Effector memory CD8-positive, alpha-beta T cell (primary cell): ENCODE measurements at places on chromosomes 3 and 15.

DNA sequence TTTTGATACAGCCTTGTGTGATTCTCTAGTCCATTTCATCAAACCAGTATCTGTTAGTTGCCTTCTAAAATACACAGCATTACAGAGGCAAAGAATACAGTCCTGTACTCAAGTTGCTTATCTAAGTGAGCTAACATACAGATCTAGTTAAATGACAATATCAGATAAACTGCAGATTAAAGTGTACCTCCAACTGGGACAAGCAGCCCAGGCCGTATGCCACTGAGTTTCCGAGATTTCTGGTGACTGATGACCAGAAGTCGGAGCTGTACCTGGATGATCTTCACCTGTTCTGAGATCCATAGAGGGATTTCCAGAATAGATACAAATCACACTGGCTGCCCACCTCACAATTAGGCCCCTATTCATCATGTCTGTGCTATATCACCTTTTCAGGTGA is 6.3 kb upstream of the TRIM59 start:
- no peak overlapping the region for H3K4me3 ChIP-seq
- H3K4me1 ChIP-seq: no peaks in the 10 kb centered on the region
- DNase-seq: no peak
- no peak overlapping the region for H3K27ac ChIP-seq

DNA sequence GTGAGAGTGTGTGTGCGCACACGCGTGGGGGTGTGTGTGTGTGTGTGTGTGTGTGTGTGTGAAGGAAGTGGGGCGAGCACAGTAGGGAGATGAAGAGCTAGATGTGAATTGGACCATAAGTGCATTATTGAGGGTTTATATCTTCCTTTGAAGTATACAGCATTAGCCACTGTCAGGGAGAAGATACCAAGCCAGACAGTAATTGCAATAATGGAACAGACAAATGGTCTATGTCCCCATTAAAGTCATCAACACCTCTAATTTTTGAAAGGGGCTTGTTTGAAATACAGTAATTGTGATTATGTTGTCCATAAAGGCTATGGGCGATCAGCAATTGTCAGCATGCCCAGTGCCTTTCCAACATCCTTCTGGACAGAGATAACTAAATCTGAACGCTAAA is 429.2 kb upstream of the NR2F2 start:
- no peaks in the 10 kb centered on the region for H3K36me3 ChIP-seq
- H3K27me3 ChIP-seq: no peaks in the 10 kb centered on the region
- no peak for DNase-seq

DNA sequence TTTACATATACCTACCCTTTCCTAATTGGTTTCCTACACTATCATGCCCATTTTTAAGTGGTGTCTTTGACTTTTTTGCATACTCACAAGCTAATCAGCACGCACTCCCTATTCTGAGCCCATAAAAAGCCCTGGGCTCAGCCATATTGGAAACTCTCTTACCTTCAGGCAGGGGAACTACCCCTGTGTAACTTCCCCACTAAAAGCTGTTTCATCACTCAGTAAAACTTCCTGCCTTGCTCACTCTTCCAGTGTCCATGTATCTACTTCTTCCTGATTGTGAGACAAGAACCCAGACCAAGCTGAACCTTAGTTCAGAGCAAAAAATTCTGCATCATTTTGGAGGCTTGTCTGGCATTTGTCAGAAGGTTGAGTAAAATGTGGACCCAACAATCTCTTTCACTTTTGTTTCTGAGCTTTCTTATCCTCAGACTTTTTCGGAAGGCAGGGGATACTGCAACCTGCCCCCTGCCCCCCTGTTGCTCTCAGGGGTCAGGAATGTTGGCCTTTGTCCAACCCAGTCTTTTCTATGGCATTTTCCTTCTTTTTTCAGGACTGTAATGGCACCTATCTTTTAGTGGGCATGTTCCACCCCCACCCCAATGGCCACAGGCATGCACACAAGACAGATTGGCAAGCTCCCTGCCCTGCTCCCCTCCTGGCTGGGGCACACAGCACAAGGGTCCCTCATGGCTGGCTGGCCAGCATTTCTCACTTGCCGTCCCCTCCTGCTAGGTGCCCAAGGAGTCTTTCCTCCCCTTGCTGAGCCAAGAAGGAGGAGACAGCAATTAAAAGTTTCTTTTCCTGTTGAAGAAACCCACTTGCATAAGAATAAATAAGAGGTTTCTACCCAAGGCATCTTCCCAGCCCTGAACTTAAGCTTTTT is 26.3 kb upstream of the TMEM45A start:
- peaks cover 8% of the 10 kb centered on the region for H3K4me1 ChIP-seq
- peak overlapping the region; percentile 3 for H3K27ac ChIP-seq
- DNase-seq: no peak
- no peaks in the 10 kb centered on the region for H3K27me3 ChIP-seq
- no peaks in the 10 kb centered on the region for H3K36me3 ChIP-seq

DNA sequence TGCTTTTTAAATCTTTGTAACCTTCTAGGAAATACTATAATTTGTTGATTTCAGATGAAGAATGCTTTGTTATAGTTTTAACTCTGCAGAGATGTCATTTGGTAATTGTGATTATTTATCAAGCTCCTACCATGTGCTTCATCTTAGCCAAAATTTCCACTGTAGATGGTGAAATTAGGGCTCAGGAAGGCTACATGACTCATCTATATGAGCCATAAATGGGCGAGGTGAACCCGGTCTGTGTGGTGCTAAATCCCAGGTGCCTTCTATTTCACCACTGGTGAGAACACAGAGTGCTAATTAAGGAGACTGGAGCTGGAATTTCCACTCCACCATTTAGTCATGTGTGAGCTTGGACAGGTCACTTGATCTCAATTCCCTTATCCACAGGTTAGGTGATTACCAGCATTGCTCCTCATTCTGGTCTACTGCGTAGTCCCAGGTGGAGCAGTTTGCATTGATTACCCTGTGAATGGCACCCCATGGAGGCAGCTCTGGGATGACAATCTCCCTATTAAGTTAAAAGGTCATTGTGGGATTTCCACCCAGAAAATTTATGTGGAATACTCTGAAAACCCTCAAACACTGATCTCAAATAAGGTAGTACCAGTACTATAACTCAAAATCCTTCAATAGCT is 2.8 kb upstream of the CCR3 start:
- H3K27ac ChIP-seq: no peak overlapping the region
- peaks cover 18% of the 10 kb centered on the region for H3K4me1 ChIP-seq
- no peak for DNase-seq
- no peaks in the 10 kb centered on the region for H3K27me3 ChIP-seq
- H3K36me3 ChIP-seq: peaks cover 2% of the 10 kb centered on the region

DNA sequence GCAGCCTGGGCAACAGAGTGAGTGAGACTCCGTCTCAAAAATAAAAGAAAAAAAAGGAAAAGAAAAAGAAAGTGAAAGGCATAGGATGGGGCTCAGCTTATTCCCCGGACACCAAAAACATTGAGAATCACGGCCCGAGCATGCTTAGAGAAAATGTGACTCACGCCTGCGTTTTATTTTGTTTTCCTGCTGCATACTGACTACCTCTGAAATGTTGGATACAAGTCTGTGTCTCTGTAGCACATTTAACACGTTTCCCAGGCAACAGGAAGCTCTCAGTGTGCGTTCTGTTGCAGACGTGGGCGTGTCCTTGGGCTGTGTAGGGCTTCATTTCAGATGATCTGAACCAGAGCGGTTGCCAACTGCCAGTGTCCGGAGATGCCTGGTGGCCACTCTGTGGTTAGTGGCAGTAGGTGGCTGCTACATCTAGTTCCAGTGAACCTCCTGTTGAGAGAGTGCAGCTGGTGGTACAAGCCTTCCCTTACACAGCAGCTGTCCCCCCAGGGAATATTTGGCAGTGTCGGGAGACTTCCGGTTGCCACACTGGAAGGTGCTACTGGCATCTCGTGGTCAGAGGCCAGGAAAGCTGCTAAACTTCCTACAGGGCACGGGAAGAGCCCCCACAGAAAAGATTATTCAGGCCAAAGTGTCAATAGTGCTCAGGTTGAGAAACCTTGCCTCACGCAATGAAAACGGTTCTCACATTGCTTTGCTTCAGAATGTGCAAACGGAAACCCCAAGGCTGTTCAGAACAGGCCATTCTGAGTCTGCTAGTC is 3.0 kb downstream of the SLC51A start:
- peak overlapping the region; percentile 94 for H3K27ac ChIP-seq
- H3K27me3 ChIP-seq: peaks cover 6% of the 10 kb centered on the region
- DNase-seq: peak; percentile 43

- H3K27me3 ChIP-seq: no peaks in the 10 kb centered on the region
- no peak for DNase-seq
- no peak overlapping the region for H3K27ac ChIP-seq
- H3K4me3 ChIP-seq: no peak overlapping the region
- no peaks in the 10 kb centered on the region for H3K36me3 ChIP-seq
- H3K4me1 ChIP-seq: no peaks in the 10 kb centered on the region
Observed at GRCh38 chr3:143644370-143645089, 203.7 kb downstream of the SLC9A9 start.

- no peaks in the 10 kb centered on the region for H3K36me3 ChIP-seq
- H3K4me3 ChIP-seq: no peak overlapping the region
- no peaks in the 10 kb centered on the region for H3K27me3 ChIP-seq
- H3K4me1 ChIP-seq: no peaks in the 10 kb centered on the region
- no peak for DNase-seq
Observed at GRCh38 chr15:63018639-63019038, 23.9 kb upstream of the TPM1 start.
